Retina (tissue), 1 donor: ENCODE measurements at places on chromosomes 11 and 22.

DNA sequence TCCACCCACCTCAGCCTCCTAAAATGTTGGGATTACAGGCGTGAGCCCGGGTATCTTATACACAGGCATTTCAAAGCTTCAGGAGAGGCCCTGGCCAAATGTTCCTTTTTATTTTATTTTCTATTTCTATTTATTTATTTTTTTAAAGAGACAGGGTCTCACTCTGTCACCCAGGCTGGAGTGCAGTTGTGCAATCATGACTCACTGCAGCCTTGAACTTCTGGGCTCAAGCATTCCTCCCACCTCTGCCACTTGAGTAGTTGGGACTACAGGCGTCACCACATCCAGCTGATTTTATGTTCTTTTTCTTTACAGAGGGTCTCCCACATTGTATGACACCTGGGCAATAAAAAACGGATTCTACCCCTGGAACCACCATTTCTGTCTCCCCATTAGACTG is 71.2 kb downstream of the FBXO7 start:
- DNase-seq = no peak

DNA sequence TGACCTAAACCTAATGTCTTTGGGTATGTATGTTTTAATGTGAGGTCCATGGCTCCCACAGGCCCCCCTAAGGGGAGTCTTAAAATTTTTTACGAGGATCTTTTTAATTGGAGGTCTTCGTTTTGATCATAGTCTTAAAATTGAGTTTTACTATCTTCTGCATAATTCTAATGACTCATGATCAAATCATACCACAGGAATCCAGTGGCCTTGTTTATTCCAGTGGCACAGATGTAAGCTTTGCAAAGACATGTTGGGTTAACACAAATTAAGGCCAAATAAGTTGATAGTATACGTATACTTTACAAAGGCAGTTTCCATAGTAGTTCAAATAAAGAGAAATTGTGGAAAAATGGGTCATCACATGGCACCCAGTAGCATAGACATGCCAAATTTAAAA is 33.9 kb upstream of the FJX1 start:
- no peak for DNase-seq

GRCh38 chr11:124658986-124659385 is 14.6 kb downstream of the SIAE start:
- no peak for DNase-seq

GRCh38 chr11:128891913-128892398 is 800 bp downstream of the KCNJ5 start:
- DNase-seq = no peak

- no peak for DNase-seq
These were observed 100.1 kb downstream of the RDX start for GRCh38 chr11:110196241-110196754.
